Stimulated activated CD4-positive, alpha-beta T cell treated with anti-CD3 and anti-CD28 coated beads, Interleukin-1b, Interleukin-23, amount 100 ng/mL, for 4 hours (primary cell): ENCODE measurements at places on chromosomes 3 and 15.

DNA sequence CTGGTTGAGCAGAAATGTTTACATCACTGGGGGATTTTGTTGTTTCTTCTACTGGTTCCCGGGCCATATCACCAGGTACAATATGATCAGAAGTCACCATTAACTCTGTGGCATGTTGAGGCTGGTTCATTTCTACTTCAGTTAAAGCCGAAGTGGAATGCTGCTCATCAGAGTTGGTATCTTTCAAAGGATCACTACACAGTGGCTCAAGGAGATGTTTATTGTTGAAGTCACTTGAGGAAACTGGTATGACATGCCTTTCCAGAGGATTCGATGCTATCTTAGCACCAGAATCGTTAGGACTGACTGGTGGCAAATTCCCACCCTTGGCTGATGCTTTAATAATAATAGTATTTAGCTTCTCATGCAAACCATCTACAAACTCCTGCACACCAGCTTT is 49.9 kb downstream of the TASOR start:
- DNase-seq, result no peak

GRCh38 chr3:161049683-161050248 is 55.4 kb downstream of the B3GALNT1 start:
- DNase-seq, result no peak

GRCh38 chr15:25879438-25879837 is 16.3 kb upstream of the ATP10A start:
- no peak for DNase-seq

- no peak for DNase-seq
Observed at GRCh38 chr3:189395825-189396224, 224.1 kb downstream of the TPRG1 start.

DNA sequence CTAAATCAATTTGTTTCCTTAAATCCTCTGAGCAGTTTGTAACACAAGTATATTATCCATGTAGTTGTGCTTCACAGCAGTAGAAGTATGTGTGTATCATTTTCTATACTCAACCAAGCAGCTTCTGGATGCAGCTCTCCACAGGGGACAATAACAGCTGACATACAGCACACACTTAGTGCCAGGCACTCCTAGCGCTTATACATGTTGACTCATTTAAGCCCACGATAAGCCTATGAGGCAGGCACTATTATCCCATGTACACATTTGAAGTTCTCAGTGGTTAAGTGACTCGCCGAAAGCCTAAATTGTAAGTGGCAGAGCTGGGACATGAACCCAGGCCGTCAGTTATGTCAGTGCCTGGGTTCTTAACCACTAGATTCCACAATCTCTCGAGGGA is 20.3 kb upstream of the LPP start:
- DNase-seq, result no peak

GRCh38 chr3:184415203-184415490 is 35.3 kb downstream of the CHRD start:
- no peak for DNase-seq

DNA sequence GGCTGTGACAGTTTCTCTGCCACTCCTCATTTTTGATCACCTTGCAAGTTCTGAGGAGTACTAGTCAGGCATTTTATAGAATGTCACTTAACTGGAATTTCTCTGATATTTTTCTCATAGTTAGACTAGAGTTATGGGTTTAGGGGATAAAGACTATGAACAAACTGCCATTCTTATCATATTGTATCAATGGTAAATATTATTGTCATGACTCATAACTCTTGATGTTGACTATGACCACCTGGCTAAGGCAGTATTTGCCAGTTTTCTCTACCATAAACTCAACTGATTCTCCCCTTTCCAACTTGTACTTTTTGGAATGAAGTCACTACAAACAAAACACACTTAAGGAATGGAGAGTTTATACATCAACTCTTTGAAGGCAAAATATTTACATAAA is 22.7 kb upstream of the OR5K1 start:
- no peak for DNase-seq

GRCh38 chr3:64444490-64445108 is 219.3 kb upstream of the PRICKLE2 start:
- DNase-seq, result no peak

DNA sequence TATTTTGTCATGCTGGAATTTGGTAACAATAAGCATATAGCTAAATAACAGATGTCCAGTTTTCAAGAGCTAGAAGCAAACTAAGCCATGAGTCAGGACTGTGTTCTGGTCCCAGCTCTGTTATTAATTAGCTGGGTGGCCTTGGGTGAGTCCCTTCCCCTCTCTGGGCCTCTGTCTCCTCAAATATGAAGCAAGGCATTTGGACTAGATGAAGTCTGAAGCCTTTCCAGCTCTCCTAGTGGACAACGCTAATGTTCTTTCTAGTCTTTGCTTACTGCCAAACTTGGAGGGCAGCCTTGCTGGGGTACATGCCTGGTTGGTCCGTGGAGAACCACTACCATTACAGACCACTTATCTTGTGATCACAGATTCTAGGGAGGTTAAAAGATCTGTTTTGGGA is 127.6 kb downstream of the DUT start:
- DNase-seq, result no peak

DNA sequence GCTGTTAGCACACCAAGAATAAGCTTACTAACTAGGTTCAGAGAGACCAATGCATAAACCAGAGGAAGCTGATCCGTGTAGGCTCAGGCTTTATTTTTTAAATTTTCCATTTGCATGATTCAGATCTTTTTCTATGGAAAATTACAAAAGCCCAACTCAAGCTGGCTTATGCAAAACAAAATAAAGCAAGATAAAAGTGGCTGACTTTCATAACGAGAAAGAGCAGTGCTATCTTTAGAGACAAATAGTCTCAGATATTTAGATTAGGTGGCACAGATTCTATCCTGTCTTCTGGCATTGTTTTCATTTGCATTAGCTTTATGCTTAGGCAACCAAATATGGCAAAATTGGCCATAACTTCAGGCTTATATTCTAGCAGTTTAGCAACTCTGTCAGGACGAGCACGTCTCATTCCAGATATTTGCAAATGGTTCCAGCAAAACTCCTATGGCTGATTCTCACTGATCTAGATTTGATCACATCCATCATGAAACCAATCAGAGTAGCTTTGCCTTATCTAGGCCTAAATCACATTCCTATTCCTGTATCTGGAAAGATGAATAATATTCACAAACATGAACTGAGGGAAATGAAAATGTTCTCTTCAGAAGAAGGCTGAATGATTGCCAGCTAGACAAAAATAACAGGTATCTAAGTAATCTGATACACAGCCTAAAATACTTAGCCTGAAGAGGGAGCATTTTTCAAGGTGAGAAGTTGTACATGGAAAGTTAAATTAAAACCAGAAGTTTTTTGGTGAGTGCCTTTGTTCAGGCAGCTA is 216.4 kb upstream of the DPPA4 start:
- no peak for DNase-seq

DNA sequence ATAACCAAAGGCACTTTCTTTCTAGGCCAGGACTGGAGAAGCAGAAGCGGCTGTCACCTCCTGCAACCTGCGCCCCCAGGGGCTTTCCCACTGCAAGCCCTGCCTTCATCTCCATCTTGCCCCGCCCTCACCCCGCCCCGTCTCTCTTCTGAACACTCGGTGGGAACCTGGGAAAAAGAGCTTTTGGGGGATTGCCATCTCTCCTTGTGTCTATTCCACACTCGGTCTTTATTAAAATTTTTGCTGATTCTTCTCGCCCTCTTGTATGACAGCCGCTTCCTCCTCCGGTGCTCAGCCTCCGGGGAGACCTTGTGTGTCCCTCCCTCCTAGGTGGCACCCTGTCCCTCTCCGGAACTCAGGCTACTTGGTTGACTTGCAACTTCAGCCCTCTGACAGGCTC is 41.9 kb upstream of the SPESP1 start:
- no peak for DNase-seq

DNA sequence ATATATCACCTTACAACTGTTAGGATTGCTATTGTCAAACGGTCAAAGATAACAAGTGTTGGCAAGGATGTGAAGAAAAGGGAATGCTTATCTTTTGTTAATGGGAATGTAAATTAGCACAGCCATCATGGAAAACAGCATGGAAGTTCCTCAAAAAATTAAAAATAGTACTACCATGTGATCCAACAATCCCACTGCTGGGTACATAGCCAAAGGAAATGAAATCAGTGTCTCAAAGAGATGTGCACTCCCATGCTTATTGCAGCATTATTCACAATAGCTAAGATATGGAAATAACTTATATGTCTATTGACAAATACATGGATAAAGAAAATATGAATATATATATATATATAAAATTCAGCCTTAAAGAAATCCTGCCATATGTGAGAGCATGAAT is 274.6 kb downstream of the EDEM1 start:
- no peak for DNase-seq

GRCh38 chr15:37536967-37537605 is 397.4 kb upstream of the TMCO5A start:
- no peak for DNase-seq

DNA sequence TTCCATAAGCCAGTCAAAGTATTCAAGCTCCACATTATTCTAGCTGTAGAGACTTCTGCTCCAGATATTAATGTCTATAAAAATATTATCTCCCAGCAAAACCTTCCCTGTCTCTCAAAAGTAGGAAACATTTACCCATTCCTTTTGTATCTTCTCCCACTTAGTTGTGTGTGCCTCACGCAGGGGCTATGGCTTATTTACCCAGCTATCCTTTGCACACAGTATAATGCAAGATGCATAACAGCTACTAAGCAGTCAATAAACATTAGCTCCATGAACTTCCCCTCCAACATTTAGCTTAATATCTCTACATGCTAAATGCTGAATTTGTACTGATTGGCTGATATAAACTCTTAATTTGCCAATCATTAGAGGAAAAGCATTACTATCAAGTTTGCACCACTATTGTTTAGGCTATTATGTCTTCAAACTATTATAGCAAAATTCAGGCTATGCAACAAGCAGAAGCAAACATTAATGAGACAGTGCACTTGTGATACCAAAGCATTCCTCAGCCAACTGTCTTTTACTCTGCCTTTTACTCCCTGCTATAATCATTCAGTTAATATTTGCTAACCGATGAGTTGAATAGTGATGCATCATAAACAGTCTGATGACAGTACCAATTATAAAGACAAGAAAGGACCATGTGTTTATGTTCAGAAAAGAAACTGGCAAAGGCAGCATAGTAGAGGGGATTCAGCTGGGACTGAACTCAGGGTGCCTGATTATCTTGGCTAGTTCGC is 81.2 kb downstream of the PLCH1 start:
- no peak for DNase-seq

DNA sequence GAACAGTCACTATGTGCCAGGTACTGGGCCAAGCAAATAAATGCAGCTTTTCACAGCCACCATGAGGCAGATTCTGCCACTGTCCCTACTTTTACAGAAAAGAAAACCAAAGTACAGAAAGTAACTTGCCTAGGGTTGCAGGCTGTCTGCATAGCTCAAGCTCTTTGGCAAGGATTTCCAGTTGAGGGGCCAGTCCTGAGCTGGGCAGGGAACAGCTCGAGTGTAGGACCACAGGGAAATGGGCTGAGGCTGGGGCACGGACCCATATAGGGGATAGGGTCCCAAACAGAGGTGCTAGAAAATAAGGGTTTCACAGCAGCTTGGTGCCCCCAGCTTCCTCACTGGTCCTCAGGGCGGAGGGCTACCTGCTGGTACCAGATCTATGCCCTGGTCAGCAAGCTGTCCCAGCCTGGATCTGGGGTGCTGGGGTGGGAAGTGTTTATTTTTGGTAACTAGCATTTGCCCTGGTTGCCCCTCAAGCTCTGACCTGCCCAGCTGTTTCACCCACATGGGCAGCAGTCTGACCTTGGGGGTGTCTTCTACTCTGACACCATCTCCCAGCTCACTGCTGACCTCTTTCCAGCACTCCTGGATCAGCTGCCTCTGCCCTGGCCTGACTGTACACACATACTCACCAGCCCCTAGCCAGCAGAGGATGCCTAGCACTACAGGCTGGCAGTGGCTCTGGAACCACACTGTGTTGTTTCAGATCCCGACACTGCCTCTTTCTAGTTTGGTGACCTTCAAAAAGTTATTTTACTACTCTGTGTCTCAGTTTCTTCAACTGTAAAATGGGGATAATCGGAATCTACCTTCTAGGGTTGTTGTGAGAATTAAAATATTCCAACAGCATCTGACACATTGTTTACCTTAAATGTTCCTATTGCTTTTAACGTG is 16.2 kb downstream of the MRAS start:
- no peak for DNase-seq

- no peak for DNase-seq
Observed at GRCh38 chr15:42332331-42332730, 27.0 kb upstream of the CAPN3 start.

DNA sequence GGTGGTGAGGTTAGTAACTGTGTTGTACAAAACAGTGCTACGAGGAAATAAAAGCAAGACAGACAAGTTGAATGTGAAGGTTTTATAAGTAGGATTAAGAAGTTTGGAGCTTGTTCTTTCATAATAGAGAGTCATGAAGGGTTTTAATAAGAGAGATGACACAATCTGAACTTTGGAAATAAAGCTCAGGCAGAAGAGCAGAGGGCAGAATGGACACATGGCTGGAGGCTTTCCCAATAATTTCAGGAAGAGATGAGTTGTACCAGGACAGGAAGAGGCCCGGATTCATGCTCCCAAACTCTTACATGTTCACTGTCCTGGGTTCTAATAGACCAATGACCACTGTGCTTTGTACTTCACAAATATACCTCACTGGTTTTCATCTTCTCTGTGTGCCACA is 194.8 kb downstream of the SLC9A9 start:
- no peak for DNase-seq

- DNase-seq, result no peak
Observed at GRCh38 chr3:32424581-32425250, 33.1 kb downstream of the CMTM7 start.

GRCh38 chr3:171792531-171792930 is 17.8 kb downstream of the PLD1 start:
- no peak for DNase-seq
